ENCODE measurements at places on chromosomes 7 and 10.

DNA sequence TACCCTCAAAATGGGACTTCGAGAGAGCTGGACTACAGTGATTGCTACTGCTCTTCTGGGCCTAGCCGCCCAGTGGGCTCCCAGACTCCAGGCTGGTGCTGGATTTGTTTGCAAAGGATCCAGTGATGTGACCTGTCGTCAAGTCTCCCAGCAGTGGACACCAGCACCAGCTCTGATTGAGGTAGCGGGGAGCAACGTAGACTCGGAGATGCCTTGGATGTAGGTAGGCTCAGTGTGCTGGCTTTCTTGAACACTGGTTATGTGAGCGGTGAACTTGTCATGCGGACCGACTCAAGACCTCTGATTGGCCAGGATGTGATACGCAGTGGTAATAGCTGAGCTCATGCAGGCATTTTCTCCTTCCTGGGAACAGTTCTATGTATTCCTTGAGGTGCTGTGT is 19.4 kb downstream of the AKR1C2 start:
- no peak for DNase-seq

- DNase-seq, result no peak
Measured at GRCh38 chr7:85686401-85687181, 499.7 kb upstream of the SEMA3D start.

- DNase-seq, result no peak
Measured at GRCh38 chr10:110883924-110884323, 12.2 kb downstream of the PDCD4 start.

- DNase-seq, result no peak
Measured at GRCh38 chr7:105599551-105599950, 18.3 kb upstream of the EFCAB10 start.

- no peak for DNase-seq
Measured at GRCh38 chr10:17943033-17943745, 8.5 kb upstream of the SLC39A12 start.

DNA sequence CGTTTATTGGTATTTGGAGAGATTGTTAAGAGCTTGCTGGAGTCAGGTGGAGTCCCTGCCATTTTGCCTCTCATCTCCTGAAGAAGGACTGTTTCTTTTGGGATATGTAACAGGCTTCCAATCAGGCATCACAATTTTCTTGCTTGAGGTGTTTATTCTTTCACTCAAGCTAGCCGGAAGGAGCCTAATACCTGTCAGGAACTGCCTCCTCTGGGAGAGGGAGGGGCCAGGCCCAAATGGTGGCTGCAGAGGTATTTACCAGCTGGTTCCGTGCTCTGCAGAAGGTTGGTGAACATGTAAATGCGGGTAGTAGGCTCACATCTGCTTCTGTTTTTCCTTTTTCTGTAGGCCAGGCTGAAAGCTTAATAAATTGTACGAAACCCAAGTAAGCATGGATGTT is 114.0 kb downstream of the TCF7L2 start:
- DNase-seq, result no peak

DNA sequence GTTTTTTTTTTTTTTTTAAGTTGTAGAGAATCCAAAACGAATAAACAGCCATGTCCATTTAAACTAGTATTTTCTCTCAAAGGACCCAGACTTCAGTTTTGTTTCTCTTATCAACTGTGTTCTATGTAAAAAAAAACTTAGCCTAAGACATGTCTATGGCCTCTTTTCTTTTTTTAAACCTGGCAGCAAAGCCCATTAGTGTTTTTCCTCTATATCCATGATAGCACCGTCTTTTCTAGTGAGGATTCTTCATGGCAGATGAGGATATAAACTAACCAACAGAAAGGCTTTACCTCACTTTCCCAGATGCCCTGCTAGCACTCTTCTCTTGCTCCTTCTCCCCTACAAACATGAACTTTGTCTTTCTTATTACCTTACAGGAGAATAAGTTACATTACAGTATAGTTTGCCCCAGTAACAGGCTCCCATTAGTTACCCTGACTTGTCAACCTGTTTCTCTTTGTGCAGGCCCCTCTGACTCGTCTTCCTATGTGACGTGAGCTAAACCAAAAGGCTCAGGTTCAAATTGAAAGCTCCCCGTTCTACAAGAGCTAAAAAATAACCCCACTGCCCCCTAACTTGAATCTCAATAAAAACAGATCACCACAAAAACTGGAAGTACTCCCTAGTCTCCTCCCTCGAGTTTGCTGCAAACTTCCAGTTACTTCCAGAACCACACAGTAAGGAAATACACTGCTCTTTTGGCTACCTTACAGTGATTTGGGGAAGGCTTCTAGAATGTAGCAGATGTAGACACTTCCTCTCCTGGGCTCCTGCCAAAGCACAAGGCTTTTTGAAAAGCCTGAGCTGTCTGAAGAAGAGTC is 20.1 kb downstream of the P4HA1 start:
- peak; percentile 67 for DNase-seq

GRCh38 chr7:13982940-13983677 is 6.4 kb downstream of the ETV1 start:
- DNase-seq, result no peak

- no peak for DNase-seq
Measured at GRCh38 chr7:65832281-65832680, 40.6 kb upstream of the VKORC1L1 start.

DNA sequence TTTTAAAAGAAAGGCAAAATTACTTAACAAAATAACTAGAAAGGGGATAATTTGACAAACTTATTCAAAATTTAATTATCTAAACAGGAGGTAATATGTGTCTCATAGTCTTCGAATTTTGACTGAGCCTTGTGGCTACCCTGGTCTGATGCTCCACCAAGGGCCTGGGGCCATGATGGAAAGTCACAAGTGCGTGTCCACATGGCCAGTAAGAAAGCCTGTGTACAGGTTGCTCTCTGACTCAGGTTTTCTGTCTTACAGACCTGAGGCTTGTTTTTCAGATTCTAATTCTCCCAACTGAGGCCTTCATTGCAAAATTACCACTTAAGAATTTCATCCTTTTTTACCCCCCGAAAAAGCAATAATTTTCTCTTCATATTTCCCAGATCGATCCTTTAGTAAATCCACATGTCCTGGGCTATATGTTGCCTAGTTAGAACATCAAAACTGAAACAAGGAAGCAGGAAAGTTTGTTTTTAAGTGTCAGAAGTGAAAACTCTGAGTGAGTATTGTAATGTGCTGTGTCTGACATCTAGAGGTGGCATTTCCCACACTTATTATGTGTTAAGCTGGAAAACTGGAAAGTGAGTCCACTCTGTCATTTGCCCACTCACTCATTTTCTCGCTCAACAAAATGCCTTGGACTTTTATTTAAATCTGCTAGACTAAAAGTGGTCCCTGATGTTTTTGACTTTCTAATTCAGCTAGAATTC is 10.0 kb downstream of the CYP3A43 start:
- DNase-seq, result no peak

DNA sequence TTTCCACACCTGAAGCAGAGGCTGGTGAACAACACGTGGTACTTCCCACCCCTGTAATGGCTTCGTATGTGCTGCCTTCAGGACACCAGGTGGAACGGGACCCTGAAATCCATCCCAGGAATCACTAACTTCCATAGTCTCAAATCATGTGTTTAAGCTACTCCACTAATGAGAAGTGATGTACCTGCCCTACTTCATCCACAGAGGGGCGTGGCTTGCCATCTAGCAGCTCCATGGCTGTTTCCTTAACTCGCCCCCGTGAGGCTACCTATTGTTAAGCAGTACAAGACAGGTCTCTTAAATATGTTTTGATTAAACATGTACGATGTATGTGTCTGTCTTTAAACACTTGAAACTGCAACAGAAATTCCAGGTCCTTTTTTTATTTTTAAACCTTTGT is 31.8 kb downstream of the ARL3 start:
- no peak for DNase-seq

DNA sequence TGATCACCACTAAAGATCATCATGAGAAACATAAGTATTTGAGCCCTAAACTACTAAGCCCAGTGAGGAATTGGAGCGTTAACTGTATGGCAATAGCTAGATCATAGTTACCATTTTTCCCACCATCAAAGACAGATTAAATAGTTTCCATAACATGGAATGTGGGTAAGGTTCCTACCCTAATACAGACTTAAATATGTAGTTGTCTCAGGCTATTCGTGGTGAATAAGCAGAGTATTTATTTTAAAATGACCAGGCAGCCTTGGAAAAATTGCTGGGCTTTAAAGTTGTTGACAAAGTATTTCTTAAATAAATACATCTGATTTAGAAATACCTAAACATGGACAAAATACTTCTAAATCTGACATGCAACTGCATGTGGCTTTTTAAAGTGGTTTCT is 106.8 kb downstream of the NT5C2 start:
- DNase-seq, result no peak

- no peak for DNase-seq
Measured at GRCh38 chr7:22722536-22723180, 4.3 kb upstream of the IL6 start.

DNA sequence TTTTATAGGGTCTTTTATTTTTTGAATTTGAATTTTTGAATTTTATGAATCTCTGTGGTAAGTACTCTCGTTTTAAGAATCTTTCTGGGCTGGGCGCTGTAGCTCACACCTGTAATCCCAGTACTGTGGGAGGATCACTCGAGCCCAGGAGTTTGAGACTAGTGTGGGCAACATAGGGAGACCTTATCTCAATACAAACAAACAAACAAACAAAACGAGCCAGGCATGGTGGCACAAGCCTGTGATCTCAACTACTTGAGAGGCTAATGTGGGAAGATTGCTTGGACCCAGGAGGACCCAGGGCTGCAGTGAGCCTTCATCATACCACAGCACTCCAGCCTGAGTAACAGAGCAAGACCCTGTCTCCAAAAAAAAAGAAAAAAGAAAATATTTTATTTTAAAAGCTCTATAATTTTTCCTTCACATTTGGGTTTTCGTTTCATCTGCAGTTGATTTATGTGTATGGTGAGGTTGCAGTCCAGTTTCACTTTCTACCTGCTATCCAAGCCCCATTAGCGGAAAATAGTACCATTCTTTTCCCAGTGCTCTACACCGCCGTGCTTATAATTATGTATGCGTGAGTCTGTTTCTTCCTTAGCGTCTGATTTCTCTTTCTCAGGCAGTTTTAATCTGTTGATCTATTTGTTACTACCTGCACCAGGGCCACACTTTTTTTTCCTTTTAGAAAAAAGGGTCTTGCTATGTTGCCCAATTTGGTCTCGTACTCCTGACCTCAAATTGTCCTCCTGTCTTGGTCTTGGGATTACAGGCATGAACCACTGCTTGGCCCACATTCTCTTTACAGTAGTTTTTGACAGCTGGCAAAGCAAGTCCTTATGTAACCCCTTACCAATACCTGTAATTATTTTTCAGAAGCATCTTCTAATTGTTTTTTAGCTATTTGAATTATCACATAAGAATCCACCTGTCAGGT is 21.7 kb downstream of the TRIM24 start:
- DNase-seq, result no peak

GRCh38 chr7:11261470-11261869 is 287.8 kb downstream of the PHF14 start:
- DNase-seq, result no peak
